ENCODE measurements at places on chromosomes 1 and 21.

DNA sequence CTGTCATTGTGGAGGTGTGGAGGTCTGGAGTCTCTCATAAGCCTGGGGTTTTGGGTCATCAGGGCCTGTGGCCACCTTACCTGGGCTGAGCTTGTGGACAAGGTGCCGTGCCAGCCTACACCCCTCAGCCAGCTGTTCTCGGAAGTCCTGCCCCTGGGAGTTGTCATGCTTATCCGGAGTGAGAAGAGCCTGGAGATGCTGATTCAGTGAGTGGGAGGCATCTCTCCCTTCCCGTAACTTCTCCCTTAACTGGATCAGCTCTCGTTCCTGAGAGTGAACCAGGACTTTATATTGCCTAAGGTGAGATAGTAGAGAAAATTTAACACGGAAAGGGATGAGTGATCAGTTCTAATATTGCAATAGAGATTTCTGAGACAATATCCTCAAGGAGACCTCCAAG, 30.0 kb upstream of the REG4 start:
- DNase-seq = no peak

GRCh38 chr1:233782937-233783586, 121.4 kb upstream of the SLC35F3 start:
- DNase-seq = no peak

- DNase-seq = no peak
Observed at GRCh38 chr1:65002156-65002507, 35.8 kb upstream of the JAK1 start.

DNA sequence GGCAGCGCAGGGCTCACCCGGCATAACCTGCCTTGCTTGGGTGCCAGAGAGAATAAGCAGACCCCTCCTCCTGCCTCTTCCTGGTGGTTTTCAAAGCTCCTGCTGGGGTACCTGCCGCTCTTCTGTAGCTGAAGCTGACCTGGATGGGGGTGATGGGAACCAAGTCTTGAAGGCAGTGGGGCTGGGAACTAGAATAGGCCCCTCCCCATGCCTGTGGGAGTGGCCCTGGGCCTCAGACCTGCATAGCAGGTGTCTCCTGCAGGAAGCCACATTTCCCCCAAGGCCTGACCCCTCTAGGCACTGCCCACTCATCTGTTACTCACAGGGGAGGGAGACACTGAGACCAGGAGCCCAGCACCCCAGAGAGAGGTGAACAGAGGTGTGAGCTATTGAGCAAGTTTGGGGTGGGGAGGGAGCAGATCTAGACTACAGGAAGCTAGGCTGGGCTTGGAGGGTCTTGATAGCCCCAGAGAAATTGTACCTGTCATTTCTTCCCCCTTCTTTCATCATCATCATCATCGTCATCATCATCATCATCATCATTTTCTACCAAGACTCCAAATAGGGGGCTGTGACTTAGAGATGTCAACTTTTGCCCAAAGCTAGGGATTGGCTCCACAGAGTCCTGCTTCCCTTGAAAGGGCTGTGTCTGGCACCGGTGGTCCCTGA, 10.1 kb downstream of the PADI1 start:
- DNase-seq = no peak

DNA sequence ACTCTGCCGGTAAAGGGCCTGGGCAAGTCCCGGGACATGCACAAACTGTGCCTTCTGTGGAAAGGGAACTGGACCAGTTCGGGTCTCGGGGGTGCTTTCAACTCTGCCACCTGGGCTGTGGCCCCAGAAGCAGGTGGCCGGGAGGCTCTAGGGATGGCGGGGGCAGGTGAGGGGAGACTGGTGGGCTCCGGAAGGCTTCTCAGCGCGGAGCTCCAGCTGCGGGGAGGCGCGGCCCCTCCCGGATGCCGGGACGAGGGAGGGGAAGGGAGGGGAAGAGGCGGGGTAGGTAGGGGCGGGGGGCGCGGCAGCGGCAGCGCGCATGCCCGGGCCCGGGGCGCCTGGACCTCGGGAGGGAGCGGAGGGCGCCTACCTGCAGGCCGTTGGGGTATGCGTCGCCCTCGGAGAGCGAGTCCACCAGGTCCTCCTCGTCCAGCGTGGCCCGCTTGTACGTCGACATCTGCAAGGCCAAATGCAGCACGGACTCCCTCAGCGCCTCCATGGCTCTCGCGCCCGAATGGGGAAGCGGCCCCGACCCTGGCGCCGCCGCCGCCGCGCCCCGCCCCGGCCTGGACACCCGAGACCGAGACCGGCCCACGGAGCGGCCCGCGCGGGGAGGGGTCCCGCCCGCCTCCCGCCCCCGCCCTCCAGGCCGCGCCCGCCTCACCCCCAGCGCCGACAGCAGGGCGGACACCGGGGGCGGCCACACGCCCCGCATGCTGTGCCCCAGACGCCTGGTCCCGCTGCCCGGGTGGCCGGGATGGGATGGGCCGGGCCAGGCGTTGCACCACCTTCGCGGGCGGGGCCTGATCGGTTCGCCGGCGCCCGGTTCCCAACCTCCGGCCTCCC, at the start of gene ECE1:
Gene ECE1 (minus strand): TSS at position 764 of the 846 bp plus-strand sequence. CDS start 49 bp downstream, at position 715.
- peak; percentile 66 for DNase-seq

- DNase-seq = no peak
Observed at GRCh38 chr1:112956544-112957132, 642 bp upstream of the SLC16A1 start.

GRCh38 chr21:42514883-42515228, 1.2 kb downstream of the SLC37A1 start:
- no peak for DNase-seq

DNA sequence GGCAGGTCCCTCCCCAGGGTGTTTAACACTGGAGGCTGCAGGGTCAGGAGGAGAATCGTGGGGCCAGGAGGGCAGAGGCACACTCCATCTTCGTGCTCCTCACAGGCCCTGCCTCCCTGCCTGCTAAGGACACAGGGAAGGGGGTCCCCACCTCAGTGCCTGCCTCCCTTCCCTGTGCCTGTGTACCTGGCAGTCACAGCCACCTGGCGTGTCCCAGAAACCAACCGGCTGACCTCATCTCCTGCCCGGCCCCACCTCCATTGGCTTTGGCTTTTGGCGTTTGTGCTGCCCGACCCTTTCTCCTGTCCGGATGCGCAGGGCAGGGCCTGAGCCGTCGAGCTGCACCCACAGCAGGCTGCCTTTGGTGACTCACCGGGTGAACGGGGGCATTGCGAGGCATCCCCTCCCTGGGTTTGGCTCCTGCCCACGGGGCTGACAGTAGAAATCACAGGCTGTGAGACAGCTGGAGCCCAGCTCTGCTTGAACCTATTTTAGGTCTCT, 623 bp upstream of the BGLAP start:
- DNase-seq = no peak

DNA sequence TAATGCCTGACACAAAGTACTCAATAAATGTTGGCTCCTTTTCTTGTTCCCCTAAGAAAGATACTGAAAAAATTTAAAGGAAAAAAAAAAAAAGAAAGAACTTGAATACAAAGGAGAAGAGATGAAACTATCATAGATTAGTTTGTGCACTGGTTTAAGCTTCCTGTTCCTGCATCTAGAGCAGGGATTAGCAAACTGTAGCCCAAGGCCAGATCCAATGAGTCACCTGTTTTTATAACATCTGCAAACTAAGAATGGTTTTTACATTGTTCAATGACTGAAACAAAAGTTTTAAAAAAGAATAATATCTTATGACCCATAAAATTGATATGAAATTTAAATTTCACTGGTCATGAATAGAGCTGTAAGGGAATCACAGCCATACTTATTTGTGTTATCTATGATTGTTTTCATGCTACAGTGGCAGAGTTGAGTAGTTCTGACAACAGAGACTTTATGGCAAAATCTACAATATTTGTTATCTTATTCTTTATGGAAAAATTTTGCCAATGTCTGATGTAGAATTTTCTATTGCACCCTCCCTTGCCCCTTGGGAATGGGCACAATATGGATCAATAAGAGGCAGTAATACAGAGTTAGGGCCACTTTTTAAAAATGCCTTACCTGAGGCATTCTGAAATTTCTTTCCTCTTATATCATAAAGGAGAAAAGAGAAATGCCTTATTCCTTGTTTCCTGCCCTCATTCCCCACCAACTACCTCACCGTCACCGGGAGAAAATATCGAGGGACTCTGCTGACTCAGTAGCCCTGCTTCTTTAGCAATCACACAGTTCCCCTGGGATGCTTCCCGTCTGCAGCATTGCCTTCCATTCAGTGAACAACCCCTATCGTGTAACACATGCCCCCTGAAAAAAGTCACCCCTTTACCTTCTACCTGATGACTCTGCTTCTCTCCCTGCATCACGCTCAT, 50.6 kb downstream of the WDR64 start:
- DNase-seq = no peak

DNA sequence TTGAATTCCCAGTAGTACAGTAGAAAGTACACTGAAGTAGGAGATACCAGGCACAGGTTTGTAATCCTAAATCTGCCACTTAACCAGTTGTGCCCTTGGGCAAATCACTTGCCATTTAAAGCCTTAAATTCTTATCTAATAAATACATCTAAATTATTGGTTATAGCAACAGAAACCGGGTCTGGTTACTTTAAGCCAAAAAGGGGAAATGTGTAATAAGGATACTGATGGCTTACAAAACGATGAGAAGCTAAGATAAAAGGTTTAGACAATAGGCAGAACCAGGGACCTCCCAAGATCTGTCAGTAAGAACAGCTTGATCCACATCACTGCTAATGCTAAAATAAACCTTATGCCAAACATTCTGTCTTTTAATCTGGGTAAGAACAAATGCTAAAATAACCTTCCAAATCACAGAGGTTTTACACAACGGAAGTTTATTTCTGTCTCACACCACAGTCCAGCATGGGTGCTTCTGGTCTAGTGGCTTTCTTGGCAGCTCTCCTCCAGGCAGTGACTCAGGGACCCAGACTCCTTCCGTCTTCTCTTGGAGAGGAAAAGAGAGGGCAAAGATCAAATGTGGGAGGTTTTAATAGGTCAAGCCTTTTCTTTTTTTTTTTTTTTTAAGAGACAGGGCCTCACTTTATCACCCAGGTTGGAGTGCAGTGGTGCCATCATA, 16.5 kb upstream of the ZMYM1 start:
- no peak for DNase-seq

- DNase-seq = no peak
Observed at GRCh38 chr1:204829133-204829825, 41.4 kb upstream of the NFASC start.

- no peak for DNase-seq
Observed at GRCh38 chr1:23793018-23793781, 2.3 kb downstream of the LYPLA2 start.

GRCh38 chr1:107264007-107264406, 123.2 kb downstream of the NTNG1 start:
- DNase-seq = no peak

DNA sequence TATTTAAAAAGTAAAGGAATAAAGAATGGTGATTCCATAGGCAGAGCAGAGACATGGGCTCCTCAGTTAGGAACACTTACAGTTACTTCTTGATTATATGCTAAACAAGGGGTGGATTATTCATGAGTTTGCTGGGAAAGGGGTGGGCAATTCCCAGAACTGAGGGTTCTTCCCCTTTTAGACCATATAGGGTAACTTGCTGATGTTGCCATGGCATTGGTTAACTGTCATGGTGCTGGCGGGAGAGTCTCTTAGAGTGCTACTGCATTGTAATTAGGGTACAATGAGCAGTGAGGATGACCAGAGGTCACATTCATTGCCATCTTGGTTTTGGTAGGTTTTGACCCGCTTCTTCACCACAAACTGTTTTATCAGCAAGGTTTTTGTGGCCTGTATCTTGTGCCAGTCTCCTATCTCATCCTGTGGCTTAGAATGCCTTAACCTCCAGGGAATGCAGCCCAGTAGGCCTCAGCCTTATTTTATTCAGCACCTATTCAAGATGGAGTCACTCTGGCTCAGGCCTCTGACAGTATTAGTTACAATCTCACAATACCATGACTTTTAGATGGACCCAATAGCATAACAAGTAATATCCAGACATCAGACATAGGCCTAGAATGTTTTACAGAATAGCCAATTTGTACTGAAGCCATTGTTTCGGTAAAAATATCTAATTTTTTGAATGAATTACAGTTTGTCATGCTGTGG, 106.8 kb downstream of the ZBTB18 start:
- no peak for DNase-seq

DNA sequence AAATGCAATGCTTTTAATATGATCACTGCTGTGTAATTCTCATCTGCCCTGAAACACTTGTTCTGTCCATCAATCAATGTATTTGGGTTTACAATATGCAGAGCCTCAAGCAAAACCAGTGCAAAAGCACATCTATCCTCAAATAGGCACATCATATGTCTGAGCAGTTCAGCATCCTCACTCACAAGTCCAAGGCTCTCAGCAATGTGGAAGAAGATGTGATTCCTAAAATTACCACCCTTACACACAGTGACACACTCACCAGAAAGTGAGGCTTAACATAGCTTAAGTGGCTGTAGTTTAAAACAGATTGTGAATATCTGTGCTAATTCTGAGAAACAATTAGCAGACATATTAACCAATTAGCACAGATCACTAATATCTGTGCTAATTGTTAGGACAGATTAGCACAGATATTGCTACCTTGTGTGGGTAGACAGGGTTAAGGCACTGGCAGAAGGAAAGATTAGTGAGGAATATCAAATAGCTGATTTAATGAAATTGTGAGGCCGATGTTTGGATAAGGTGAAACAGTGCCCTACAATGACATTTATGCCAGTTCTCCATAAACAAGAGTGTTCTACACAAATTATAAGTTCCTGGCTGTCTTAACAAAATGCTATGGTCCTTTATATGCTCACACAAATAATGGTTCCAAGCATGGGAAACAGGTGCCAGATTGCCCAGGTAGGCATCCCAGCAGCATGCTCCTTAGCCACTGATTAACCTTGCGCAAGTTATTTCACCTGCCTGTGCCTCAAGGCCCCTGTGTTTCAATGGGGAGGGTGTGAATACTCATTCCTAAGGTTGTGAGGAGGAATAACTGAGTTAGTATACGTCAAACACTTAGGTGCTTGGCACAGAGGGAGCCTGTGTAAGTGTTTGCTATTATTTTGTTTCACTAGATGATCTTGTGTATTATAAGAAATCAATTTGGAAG, 41.7 kb downstream of the MRPL39 start:
- no peak for DNase-seq

- DNase-seq = no peak
Observed at GRCh38 chr1:184889166-184889565, 85.1 kb downstream of the NIBAN1 start.

DNA sequence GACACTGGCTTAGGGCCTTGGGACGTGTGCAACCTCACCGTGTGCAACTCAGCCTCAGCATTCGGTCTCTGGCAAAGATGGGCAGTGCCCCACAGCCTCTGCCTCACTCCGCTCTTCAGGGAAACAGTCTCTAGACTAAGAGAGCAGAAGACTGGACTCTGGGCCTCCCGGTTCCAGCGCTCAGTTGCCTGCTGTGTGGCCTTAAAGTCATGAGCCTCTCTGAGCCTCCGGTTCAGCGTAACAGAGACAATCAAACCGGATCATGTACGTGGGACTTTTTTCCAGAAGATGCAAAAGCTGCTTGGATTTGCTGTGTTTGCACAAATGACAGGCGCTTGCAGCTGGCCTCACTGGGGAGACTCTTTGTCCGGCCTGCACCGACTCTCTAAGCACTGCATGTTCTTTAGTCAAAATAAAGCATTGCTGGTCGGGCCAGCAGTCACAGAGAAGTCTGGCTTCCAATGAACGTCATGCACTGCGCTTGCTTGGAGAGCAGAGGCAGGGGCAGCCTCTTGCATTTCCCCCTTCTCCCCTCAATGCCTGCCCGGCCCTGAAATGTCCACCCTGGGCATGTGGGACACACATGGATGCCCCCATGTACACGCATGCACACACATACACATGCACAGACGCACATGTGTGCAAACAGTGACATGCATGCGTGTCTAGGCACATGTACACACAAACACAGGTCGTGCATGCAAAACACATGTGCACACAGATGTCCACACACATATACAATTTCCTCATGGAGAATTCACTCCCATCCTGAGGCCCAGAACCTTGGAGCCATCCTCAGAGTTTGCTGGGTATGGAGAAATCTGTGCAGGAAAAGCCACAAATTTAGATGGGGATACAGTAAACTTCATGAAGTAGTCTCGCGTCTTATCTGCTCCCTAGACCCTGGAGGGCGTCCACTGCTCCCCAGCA, 152.4 kb downstream of the PRDM16 start:
- DNase-seq = no peak

All from ELF-1 (cell line).